ENCODE measurements at places on chromosomes 11 and 22. TPM values are rescaled to one million over a fixed set of nuclear protein-coding genes. Genes with fewer than 3 reads are reported as not detected.

Gene OTOG
- not detected for total RNA-seq

Gene FXYD6
- 71.2 TPM for total RNA-seq

Gene USH1C
- not detected for total RNA-seq

Gene CST6
- 89.1 TPM for total RNA-seq

Gene PRRG4
- total RNA-seq: 3.1 TPM

Gene BIK
- 12.4 TPM for total RNA-seq

Gene UBE4A
- total RNA-seq: 39.3 TPM

Gene GAL3ST1
- 11.4 TPM for total RNA-seq

Gene EFEMP2
- 45.1 TPM for total RNA-seq

Gene KCNK4
- not detected for total RNA-seq

Gene CNIH2
- total RNA-seq: 0.58 TPM

Gene DLG2
- total RNA-seq: 0.17 TPM
